ENCODE measurements at places on chromosomes 1 and 21.

- no peak for DNase-seq
These were observed 619.5 kb downstream of the MATN1 start for GRCh38 chr1:30103708-30104411.

DNA sequence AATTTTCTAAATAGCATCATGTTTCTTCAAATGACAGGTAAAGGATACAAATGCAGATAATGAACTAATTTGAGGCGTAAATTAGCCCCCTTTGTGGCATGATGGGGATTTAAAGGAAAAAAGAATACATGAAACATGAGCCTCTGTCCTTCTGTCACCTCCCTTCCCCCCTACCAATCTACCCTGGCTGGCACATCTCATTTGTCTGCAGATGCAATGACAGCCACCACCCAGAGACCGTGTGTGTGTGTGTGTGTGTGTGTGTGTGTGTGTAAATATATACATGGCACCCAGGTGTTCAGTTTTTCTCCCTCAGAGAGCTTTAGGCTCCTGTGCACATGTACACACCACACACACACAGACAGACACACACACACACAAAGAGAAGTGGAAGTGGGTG lies 451.1 kb downstream of the RWDD3 start:
- no peak for DNase-seq

DNA sequence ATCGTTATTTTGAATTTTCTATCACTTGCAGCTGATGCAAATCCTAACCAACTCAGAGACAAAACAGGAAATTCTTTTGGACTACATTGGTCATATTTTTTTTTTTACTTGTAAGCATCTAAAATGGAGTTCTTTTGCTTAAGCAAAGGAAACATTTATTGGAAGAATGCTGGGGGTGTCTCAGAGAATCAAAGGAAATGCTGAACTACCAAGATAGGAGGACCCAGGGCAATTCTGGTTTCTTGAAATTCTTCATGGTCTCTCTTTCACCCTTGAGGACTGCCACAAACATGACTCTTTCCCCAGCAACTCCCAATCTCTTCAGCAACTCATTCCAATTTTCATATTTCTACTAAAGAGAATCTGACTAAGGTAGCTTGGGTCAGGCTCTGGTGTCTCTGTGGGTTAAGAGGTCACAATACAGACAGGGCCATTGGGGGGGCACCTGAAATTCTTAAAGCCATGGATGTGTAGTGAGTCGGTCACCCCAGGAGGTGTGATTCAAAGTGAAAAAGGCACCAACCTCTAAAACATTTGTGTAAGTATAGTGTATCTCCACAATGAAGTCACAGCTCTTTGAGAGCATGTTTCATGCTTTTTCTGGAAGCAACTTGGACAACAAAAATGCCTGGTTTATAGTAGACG lies 171.1 kb upstream of the FGGY start:
- no peak for DNase-seq

- no peak for DNase-seq
These were observed 31.2 kb upstream of the SYNC start for GRCh38 chr1:32733582-32734321.

DNA sequence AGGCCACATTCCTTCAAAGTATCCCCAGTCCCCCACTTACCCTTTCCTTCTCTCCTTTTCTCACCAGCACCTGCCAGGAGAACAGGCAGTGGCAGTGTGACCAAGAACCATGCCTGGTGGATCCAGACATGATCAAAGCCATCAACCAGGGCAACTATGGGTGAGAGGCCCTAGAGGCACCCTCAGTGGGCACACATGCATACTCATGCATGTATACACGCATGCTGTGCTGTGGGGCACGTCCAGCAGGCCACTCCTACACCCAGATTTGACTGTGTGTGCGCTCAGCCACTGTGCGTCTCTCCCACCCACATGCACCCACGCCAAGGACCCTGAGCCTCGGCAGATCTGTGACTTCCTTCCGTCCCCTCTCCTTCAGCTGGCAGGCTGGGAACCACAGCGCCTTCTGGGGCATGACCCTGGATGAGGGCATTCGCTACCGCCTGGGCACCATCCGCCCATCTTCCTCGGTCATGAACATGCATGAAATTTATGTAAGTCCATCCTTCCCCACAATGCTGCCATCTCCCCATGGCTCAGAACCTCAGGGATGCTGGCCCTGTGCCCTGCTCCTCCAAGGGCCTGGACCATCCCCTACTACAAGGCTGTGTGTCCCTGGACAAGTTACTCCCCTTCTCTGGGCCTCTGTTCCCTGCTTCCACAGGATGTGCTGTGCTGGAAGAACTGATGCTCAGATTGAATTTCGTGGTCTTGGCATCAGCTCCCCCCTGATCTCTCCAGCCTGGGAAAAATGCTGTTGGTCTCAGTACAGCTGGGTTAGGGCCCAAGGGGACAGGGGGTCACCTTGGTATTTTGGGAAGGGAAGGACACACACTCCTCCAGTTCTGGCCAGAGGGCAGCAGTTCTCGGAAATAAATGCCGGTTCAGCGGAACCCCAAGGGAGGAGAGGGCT lies 7.0 kb downstream of the TINAGL1 start:
- DNase-seq = peak; percentile 27
